ENCODE measurements at places on chromosomes 2 and 18.

DNA sequence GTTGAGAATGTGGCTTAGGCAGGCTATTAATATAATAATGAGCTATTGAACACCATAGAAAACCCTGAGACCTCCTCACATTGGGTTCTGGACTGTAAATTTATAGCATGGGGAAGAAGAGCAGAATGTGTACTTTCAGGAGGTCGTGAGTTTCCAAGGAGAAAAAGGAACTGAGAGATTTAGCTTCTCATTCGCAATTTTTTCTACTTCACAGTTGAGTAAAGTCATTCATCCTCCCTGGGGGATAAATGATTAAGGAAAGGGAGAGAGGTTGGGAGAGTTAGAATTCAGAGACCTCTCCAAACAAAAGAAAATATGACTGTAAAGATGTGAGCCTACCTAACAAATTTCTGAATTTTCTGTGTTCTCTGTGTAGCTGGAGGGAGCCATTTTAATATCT, 205.8 kb upstream of the CYRIA start:
- no peak for DNase-seq

DNA sequence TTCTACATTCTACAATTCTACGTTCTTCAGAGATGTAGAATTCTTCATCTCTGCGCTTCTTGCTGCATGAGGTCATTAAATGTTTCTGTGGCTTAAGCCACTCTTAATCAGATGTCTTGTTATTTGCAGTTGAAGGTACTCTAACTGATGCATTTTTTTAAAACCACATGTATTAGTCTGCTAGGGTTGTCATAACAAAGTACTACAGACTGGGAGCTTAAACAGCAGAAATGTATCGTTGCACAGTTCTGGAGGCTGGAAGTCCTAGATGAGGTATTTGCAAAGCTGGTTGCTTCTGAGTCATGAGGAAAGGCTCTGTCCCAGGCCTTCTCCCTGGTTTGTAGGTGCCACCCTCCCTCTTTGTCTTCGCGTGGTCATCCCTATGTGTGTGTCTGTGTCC, 176.3 kb upstream of the GLI2 start:
- no peak for DNase-seq

- no peak for DNase-seq
These were observed 68.6 kb downstream of the ZBTB7C start for GRCh38 chr18:48340560-48340959.

DNA sequence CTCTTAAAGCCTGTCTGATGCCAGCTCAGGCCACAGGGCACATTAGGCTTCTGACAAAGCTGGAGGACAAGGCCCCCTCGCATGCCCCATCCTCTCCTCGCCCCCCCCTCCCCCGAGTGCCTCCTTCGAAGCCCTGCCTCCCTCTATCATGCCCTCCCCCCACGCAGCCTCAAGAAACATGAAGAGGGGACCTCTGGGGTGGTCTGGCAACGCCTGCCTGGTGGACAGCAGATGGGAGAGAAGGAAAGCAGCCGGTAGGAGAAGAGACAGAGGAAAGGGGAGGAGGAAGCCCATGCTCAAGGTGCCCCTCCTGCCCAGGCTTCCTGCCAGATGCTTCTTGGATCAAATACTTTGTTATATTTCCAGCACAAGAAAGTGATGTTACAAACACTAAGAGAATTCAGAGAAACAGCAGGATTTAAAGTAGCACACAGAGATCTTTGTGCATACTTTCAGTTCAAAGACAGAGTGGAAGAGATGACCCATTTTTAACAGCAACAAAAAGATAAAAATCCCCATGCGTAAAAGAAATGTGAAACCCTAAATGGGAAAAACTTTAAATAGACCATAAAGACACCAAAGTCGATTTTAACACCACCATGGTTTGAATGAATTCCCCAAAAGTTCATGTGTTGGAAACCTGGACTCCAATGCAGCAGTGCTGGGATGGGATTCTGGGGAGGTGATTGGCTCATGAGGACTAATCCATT, 19.0 kb downstream of the BOK start:
- no peak for DNase-seq

DNA sequence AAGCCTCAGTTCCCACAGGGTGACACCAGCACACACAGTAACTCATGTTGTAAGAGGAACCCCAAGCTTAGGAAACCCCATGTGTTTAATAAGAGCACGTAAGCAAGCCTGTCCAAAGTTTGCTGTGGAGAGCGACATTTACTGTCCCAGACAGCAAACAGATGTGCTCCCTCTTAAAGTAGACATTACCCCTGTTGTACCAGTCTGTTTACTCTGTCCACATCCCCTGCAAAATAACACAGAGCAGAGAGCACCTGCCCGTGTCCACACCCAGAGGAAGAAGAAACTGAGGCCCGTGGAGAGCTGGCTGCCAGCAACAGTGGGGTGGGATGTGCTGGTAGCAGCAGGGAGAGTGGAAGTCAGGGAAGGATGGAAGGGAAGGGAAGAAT, 243.5 kb downstream of the GBX2 start:
- no peak for DNase-seq

- DNase-seq = no peak
These were observed 401.2 kb downstream of the TGIF1 start for GRCh38 chr18:3851159-3851558.

GRCh38 chr2:201228271-201228911, 31.9 kb upstream of the CASP8 start:
- DNase-seq = no peak

DNA sequence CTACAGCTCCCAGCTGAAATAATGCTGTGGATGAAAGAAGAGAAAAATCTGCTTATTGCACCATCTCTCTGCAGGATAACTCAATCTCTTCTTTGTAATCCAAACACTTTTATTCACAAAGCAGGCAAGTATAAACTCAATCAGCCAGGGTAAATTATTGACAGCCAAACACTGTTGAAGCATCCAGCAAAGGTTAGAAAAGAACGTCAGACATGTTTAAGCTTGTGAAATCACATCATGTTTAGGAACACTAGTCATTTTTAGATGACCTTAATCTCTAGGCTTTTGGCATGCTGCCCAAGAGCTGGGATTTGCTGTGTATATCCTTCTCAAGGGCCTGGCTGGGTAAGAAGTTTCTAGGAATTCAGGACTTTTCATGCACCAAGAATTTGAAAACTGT, 1148.1 kb upstream of the FANCL start:
- no peak for DNase-seq

DNA sequence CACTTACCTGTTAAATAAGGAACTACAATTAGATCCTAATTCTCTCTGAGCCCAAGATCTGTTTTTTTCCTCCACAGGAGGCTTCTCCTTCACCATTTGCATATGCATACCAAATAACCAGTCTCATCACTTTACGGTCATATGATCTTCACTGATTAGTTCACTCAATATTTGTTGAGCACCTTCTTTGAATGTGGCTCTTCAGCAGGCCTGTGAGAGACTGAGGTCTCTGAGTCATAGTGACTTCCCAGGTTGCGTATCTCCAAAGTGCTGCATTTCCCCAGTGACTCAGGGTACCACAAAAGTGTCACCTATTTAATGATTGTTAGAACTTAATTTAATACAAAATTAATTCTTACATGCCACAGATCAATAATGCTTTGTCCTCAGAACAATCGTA, 108.8 kb upstream of the TRIB2 start:
- no peak for DNase-seq

GRCh38 chr2:120973196-120973595, 237.5 kb downstream of the GLI2 start:
- DNase-seq = no peak

- DNase-seq = no peak
These were observed 4.6 kb upstream of the TCF4 start for GRCh38 chr18:55592572-55592971.

DNA sequence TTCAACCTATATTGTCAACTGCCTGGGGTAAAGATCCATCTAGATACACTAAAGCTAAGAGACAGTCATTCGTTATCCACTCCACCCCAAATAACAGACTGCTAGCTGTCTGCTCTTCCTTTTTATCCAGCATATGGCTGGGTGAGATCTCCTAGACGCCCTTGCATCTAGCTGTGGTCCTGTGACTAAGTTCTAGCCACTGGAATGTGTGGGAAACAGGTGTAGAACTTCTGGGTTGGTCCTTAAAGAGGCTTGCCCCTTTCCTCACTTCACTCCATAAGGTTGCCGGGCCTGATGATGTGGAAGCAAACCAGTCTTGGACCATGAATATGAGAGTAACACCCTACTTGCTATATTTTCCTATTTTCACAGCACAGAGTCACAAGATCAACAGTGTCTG, 3.2 kb downstream of the COA5 start:
- no peak for DNase-seq

DNA sequence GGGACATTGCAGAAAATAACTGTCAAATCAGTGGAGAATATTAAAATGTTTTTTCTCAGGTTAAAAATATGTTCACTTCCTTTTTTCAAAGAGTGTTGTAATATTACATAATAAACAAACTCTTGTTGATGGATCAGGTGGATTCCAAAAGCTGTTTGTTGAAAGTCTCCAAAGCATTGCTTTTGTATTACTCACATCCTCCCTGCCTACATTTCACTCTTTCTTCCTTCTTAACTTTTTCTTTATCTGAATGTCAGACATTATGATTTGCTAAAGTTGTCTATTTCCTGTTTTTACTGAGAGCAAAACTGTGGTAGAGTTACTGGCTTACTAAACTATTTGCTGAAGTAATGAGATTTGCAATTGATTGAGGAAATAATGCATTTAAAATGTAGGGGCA, 92.1 kb downstream of the CDH19 start:
- DNase-seq = no peak

- DNase-seq = no peak
These were observed 205.2 kb downstream of the EIPR1 start for GRCh38 chr2:3172265-3172935.

GRCh38 chr18:13436576-13436975, 218.0 kb downstream of the LDLRAD4 start:
- no peak for DNase-seq

DNA sequence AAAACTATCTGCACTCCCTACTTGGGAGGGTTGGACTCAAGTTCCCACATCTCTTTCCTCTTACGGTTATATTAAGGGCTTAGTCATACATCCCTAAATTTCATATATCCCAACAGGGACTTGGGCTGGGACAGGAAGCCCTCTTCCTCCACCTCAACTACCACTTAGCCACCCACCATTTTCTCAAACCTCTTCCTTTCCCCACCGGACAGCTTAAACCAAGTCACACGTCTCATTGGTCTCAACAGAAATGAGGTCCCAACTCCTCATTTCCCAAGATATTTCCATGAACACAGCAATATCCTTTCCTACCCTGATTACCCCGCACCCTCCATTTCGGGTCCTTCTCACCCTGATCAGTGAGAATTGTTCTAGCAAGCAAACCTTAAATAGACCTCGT, 736 bp downstream of the ZSCAN30 start:
- DNase-seq = no peak

- DNase-seq = no peak
These were observed 263.6 kb upstream of the HNMT start for GRCh38 chr2:137700681-137701080.

GRCh38 chr18:13474907-13475545, 251.3 kb downstream of the FAM210A start:
- no peak for DNase-seq

- no peak for DNase-seq
These were observed 71.3 kb downstream of the KANSL1L start for GRCh38 chr2:210099940-210100339.

- no peak for DNase-seq
These were observed 773 bp downstream of the CMPK2 start for GRCh38 chr2:6864923-6865345.

- no peak for DNase-seq
These were observed 317.9 kb downstream of the GBX2 start for GRCh38 chr2:235850289-235850688.

- no peak for DNase-seq
These were observed 44.8 kb downstream of the RRM2 start for GRCh38 chr2:10167316-10167715.

DNA sequence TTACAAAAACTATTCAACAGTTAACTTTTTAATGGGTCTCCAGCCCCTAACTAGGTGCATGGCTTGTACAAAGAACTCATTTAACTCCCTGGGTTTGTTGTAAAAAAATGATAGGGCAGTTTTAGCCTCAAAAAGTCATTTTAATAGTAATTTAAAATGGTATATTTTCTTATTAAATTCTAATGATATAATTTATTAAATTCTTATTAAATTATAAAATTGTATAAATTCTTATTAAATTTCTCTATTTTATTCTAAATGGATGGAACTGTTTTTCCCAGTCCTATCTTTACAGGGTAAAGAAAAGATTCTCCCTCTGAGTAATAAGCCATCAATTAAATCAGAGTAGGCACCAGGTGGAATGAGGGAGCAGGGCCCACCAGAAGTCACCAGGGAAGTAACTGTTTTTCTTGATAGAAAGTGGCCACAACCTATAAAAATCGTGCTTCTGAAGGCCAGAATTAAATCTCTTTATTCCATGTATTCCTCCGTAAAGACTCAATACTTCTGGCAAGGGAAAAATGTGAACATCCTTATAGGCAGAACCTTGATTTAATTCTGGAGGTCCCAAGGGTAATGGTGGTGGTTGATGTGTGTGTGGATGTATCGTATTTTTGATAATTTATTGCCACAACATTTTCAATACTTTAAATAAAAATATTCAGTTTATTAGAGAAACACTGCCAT, 814 bp downstream of the FKBP7 start:
- DNase-seq = no peak

GRCh38 chr2:166092889-166093288, 34.9 kb downstream of the SCN1A start:
- DNase-seq = no peak
